Body of pancreas (tissue), 4 donors: ENCODE measurements at places on chromosomes 16 and 17. TPM values are rescaled to one million over a fixed set of nuclear protein-coding genes. Genes with fewer than 3 reads are reported as not detected.
A peak's percentile ranks its signal among the peaks of the same experiment; 100 is the strongest.

- no peaks in the 10 kb centered on the region for H3K4me1 ChIP-seq
- no peak overlapping the region for H3K27ac ChIP-seq
- no peak overlapping the region for H3K4me3 ChIP-seq
- no peaks in the 10 kb centered on the region for H3K36me3 ChIP-seq
These were observed 127.2 kb downstream of the HS3ST3B1 start for GRCh38 chr17:14427900-14428647.

DNA sequence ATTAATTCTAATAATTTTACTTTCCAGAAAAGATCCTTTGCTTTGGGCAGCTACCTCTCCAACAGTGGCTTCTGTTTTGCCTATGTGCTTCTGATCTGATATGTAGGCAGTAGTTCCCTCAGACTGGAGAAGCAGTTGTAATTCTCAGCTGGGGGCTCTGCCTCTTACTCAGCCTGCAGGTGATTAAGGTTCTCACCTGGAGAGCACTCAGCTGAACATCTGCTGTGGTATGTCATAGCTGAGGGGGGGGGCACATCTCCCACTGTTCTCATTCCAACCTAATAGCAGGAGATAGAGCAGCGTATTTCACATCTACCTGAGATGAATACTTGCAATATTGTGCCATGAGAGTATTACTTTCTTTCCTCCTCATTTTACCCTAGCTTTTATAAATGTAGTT, 511.9 kb upstream of the CDH8 start:
- no peak for DNase-seq
- no peak overlapping the region for H3K4me3 ChIP-seq
- no peaks in the 10 kb centered on the region for H3K27me3 ChIP-seq

- no peaks in the 10 kb centered on the region for H3K27me3 ChIP-seq
- peaks cover 9% of the 10 kb centered on the region for H3K4me1 ChIP-seq
- H3K27ac ChIP-seq, result no peak overlapping the region
- DNase-seq, result no peak
These were observed 17.3 kb downstream of the MAP2K6 start for GRCh38 chr17:69431835-69432234.

The CIBAR2 gene
- total RNA-seq, result not detected

The SDR42E1 gene
- 2.6 TPM for total RNA-seq

The ACSM2A gene
- not detected for total RNA-seq

DNA sequence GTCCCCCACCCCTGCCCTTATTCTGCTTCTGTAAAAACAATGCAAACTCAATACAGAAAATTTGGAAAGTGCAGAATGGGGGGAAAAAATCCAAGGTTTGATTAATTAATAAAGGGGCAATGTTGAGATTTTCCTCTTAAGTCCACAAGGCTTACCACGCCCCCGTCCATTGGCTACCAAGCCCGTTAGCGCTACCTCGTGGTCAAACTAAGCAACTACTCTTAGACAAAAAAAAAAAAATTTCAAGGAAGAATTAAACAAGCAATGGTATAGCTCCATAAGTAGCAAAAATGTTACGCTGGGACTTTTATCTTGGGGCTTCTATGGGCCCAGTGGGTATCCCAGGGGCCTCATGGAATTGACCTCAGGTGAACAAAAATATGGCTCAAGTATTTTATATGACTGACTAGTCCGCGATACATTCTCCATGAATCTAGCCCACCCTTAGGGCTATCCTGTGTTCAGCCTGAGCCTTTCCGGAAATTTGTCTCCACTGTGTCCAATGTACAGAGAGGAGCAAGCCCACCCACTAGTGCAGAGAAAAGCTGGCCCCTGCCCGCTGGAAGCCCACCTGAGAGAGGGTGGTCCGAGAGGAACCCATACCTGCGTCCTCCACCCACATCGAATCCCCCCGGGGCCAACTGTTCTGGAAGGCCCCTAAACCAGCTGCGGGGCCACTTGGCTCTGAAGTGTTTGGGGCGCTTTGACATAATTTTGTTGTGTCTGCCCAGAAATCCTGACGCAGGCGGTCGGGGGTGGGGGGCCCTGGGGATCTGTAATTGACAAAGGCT, 19.1 kb upstream of the TEX2 start:
- DNase-seq, result peak; percentile 76
- no peak overlapping the region for H3K4me3 ChIP-seq
- H3K27ac ChIP-seq, result no peak overlapping the region
- H3K4me1 ChIP-seq, result peaks cover 10% of the 10 kb centered on the region
- H3K27me3 ChIP-seq, result no peaks in the 10 kb centered on the region

DNA sequence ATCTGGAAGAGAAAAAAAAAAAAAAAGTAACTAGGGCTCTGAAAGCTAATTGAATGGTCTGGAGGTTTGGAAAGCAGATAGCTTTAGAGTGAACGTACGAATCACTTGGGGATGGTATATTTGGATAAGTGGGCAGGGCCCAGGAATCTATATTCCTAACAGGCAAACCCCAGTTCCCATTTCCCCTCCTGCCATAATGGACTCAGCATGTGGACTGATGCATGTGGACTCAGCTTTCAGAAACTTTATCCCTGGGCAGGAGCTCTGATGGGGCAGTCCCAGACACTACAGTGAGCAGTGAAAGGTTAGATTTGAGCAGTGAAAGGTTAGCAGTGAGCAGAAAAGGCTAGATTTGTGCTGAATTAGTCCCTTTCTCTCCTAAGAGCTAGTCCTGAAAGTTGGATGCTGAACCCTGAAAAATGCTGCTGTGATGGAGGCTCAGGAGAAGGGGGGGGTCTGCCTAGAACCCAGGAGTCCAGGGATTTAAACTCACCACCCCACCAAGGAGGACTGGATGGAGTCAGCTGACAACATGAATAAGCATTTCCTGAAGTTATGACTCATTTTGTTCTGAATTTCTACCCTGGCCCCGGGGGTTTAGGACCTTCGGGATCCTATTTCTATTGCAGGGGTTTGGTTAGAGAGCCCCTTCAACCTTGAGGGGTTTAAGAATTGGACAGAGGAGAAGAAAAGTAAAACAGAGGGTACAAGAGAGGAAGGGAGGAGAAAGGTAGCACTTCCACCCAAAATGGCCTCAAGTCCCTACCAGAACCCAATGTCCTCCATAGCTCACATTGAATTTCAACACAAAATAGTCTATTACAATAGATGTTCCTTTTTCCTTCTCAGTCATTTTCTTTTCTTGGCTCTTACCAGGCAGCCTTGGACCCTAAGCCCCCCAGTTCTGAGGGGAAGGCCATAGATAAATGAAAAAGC, 10.3 kb upstream of the FZD2 start:
- H3K27ac ChIP-seq, result no peak overlapping the region
- no peaks in the 10 kb centered on the region for H3K27me3 ChIP-seq
- H3K4me1 ChIP-seq, result no peaks in the 10 kb centered on the region
- no peaks in the 10 kb centered on the region for H3K36me3 ChIP-seq

The KIF18B gene
- 0.26 TPM for total RNA-seq

- H3K36me3 ChIP-seq, result no peaks in the 10 kb centered on the region
- no peaks in the 10 kb centered on the region for H3K27me3 ChIP-seq
- H3K4me1 ChIP-seq, result peaks cover 6% of the 10 kb centered on the region
- no peak overlapping the region for H3K27ac ChIP-seq
These were observed 5.7 kb upstream of the CISD3 start for GRCh38 chr17:38724337-38724988.

DNA sequence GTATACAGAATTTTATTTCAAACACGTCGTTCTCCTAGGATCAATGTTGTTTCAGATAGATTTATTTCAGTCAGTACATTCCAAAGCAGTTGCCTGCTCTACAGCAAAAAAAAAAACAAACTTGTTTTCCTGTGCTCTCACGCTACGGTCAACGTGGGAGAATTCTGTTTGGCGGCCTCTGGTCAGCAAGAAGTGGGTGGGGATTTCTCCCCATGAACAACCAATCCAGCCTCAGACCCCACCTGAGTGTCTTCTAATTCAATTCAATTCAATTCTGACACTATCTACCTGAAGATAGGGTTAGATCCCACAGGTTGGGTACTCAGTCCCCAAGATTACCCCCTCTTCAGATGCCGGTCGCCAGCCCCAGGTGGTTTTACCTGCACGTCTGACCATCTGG, 22.1 kb downstream of the C17orf58 start:
- H3K27me3 ChIP-seq, result no peaks in the 10 kb centered on the region
- no peaks in the 10 kb centered on the region for H3K4me1 ChIP-seq
- H3K36me3 ChIP-seq, result peaks cover 3% of the 10 kb centered on the region
- no peak for DNase-seq
- no peak overlapping the region for H3K27ac ChIP-seq
- H3K4me3 ChIP-seq, result no peak overlapping the region

DNA sequence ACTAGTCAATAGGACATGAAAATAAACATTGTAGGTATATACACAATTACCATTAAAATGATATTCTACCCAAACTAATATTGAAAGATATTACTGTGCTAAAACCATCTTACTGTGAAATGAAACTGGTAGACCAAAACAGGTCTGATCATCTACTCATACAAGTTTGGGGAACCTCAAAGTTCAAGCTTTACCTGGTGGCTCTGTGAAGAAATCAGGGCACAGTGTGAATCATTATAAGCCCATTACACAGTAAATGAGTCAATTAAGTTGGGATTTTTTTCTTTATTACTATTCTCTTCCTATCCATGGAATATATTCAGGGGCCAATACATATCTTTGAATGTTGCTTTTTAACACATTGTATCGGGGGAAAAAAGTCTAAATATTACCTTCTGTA, 57.1 kb downstream of the HELZ start:
- no peaks in the 10 kb centered on the region for H3K27me3 ChIP-seq
- peaks cover 16% of the 10 kb centered on the region for H3K4me1 ChIP-seq
- no peak overlapping the region for H3K27ac ChIP-seq
- DNase-seq, result no peak

DNA sequence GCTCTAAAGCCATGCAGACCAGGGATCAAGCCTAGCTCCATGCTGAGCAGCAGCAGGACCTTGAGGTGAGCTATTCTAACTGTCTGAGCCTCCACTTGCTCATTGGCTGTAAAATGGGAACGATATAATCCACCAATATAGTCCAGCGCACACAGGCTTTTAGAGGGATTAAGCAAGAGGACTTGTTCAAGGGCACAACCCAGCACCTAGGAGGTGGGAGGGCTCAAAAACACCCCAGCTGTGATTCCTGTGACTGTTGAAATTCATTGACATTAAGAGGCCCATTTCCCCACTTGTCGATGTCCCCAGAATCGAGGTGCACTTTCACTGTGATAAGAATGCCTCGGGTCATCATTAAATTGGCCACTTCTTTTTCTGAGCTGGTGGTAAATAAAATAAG, 4.1 kb downstream of the USH1G start:
- no peak for DNase-seq
- H3K4me1 ChIP-seq, result peaks cover 18% of the 10 kb centered on the region
- no peaks in the 10 kb centered on the region for H3K36me3 ChIP-seq
- no peak overlapping the region for H3K27ac ChIP-seq

The KRTAP9-8 gene
- not detected for total RNA-seq

DNA sequence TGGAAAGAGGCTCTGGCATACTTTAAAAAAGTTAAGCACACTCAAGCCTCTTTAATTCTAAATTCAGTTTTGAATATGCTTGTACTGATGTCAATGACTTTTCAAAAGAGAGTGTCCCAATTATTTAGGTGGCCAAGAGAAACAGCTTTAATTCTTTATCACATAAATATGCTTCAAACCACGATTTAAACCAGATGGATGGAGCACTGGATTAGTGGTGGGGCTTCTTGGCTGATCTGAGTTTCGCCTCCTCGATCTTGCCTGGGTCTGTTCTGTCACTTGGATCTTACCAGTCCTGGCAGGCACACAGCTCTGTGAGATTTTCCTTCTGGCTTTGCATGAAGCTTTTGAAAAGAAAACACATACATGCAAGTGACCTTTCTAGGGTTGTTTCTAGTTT, 467.8 kb downstream of the MAF start:
- H3K27me3 ChIP-seq, result no peaks in the 10 kb centered on the region
- no peak overlapping the region for H3K27ac ChIP-seq
- no peak overlapping the region for H3K4me3 ChIP-seq
- H3K4me1 ChIP-seq, result no peaks in the 10 kb centered on the region

DNA sequence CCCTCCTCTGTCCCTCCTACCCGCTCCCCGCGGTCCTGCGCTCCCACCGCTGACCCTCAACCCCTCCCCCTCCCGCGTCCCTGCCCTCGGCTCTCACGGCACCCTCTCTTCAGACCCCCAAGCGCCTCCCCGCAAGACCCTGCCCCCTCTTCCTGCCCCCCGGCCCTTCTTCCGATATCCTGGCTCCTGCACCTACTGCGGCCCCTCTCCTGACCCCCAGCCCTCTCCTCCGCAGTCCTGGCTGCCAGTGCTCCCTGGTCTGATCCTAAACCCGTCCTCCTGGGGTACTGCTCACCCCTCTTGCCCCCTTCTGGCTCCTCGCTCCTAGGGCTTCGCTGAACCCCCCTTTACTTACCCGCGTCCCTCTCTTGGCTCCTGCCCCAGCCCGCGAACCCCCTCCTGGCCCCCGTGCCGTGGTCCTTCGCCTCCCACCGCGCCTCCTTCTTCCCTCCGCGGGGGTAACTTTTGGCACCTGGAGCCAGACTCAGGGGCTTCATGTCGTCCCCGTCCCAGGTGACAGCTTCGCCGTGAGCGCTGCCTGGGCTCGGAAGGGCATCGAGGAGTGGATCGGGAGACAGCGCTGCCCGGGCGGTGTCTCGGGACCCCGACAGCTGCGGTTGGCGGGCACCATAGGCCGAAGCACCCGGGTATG, 839 bp downstream of the NKD1 start:
- peaks cover 18% of the 10 kb centered on the region for H3K4me1 ChIP-seq
- DNase-seq, result no peak
- H3K27ac ChIP-seq, result no peak overlapping the region

The TMEM100 gene
- total RNA-seq, result 5.6 TPM

DNA sequence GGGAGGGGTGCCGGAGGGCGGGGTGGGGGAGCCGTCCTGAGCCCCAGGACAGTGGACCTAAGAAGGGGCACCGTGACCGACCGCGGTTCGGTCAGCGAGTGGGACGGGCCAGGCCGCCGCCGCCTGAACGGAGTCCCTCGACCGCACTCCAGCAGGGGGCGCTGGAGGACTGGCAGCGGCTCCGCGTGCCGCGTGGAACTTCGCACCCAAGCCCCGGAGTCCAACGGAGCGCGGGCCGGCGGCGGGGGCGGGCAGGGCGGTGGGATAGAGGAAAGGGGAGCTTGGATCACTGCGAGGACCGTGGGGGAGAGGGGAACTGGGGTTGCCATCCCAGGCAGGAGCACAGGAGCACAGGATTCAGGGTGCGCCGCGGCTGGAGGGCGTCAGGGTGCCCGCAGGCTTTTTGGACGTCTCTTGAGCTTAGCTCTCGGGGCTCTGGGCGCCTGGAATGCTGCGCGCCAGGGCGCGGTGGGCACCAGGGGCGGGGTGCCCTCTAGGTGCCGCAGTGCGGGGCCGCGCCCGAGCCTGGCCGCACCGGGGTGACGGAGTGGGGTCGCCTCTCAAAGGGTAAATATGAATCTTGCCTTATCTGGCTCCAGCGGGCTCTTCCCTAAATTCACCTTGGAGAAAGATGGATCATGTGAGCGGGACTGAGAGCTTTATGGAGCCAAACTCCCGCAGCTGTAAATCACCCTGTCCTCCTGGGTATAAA, 379 bp upstream of the OTOP2 start:
- peaks cover 13% of the 10 kb centered on the region for H3K27me3 ChIP-seq
- no peak overlapping the region for H3K4me3 ChIP-seq
- H3K36me3 ChIP-seq, result no peaks in the 10 kb centered on the region
- peaks cover 28% of the 10 kb centered on the region for H3K4me1 ChIP-seq
